ENCODE measurements at places on chromosomes 7 and 10. TPM values are rescaled to one million over a fixed set of nuclear protein-coding genes. Genes with fewer than 3 reads are reported as not detected.
A peak's percentile ranks its signal among the peaks of the same experiment; 100 is the strongest.

DNA sequence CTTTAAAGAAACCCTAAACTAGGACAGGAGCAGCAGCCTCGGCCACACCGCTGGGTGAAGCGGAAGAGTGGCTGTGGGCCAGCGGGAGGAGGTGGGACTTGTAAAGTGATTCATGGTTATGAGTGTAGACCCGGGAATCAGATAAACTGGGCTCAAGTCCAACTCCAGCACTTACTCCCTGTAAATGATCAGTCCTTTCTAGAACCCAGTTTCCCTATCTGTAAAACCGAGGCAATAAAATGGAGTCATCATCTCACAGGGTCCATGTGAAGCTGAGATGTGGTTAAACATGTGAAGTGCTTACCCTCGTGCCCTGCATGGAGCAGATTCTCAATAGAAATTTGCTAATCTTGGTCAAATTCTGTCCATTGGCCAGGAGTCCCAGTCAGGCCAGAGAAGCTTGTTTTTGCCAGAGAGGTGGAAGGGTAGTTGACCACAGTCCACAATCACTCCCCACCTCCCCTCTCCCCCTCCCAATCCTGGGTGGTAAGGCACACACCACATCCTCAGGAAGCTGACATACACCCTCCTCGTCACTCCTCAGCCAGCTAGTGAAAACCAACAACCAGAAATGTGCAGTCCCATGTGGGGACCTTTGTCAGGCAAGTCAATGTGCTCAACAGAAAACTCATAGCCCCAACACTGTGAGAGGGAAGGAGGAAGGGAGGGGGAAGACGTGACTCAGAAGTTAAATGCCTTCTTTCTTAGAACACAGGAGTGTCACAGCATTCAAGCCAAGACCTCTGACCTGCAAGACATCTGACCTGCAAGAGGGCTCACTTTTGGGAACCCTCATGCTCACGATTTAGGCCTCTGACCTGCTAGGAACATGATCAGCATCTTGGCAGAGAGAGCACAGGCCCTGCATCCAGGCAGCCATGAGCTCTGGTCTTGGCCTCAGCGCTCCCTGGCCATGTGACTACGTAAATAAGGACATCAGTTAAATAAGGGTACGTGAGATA lies 145.1 kb downstream of the PLXNA4 start:
- H3K27ac ChIP-seq, result no peak overlapping the region
- H3K36me3 ChIP-seq, result no peaks in the 10 kb centered on the region
- no peaks in the 10 kb centered on the region for H3K4me1 ChIP-seq
- DNase-seq, result peak; percentile 66
- H3K27me3 ChIP-seq, result no peaks in the 10 kb centered on the region

The LGI1 gene
- total RNA-seq, result not detected

GRCh38 chr10:17062493-17062892 lies 67.1 kb downstream of the CUBN start:
- H3K4me3 ChIP-seq, result no peak overlapping the region
- no peaks in the 10 kb centered on the region for H3K36me3 ChIP-seq
- no peaks in the 10 kb centered on the region for H3K4me1 ChIP-seq
- no peak for DNase-seq
- no peaks in the 10 kb centered on the region for H3K27me3 ChIP-seq

GRCh38 chr7:118745927-118746326 lies 521.4 kb downstream of the ANKRD7 start:
- H3K36me3 ChIP-seq, result no peaks in the 10 kb centered on the region
- no peak overlapping the region for H3K4me3 ChIP-seq
- H3K4me1 ChIP-seq, result no peaks in the 10 kb centered on the region
- DNase-seq, result peak; percentile 68
- no peak overlapping the region for H3K27ac ChIP-seq

DNA sequence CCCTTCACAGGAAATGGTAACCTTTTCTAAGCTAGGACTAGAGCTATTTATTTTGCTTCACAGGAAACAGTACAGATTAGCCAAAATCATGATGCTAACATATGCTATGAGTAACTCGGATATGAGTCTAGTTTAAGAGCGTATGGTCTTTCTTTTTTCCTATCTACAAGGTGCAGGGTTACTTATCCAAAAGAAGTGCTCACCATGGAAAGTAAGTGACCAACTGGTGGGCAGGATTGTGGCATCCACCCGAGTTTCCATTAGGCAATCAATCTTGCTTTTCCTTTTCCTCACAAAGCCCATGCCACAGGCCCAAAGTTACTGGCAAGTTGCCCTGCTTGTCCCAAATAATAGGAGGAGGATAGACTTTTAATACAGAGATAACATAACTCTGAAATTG lies 765.1 kb upstream of the POM121L12 start:
- no peaks in the 10 kb centered on the region for H3K27me3 ChIP-seq
- H3K4me1 ChIP-seq, result no peaks in the 10 kb centered on the region
- H3K4me3 ChIP-seq, result no peak overlapping the region

- DNase-seq, result peak; percentile 85
- H3K27me3 ChIP-seq, result no peaks in the 10 kb centered on the region
- H3K27ac ChIP-seq, result no peak overlapping the region
- no peak overlapping the region for H3K4me3 ChIP-seq
Observed at GRCh38 chr7:21128062-21128817, 299.6 kb upstream of the SP4 start.

GRCh38 chr7:150862356-150862755 lies 10.0 kb downstream of the AOC1 start:
- no peaks in the 10 kb centered on the region for H3K36me3 ChIP-seq
- H3K27ac ChIP-seq, result no peak overlapping the region
- H3K4me1 ChIP-seq, result no peaks in the 10 kb centered on the region
- H3K4me3 ChIP-seq, result no peak overlapping the region
- no peak for DNase-seq
- no peaks in the 10 kb centered on the region for H3K27me3 ChIP-seq

The PDE6C gene
- total RNA-seq, result not detected

- H3K4me3 ChIP-seq, result no peak overlapping the region
- H3K27ac ChIP-seq, result no peak overlapping the region
- no peaks in the 10 kb centered on the region for H3K36me3 ChIP-seq
- no peak for DNase-seq
Observed at GRCh38 chr7:50317221-50317678, 12.7 kb downstream of the IKZF1 start.

GRCh38 chr10:113454341-113455061 lies 98.4 kb upstream of the HABP2 start:
- DNase-seq, result peak; percentile 90
- no peak overlapping the region for H3K27ac ChIP-seq
- no peaks in the 10 kb centered on the region for H3K36me3 ChIP-seq

The CAMK2B gene
- 0.40 TPM for total RNA-seq
